Testis (tissue), 5 donors: ENCODE measurements at places on chromosomes 5 and 9. TPM values are rescaled to one million over a fixed set of nuclear protein-coding genes. Genes with fewer than 3 reads are reported as not detected.

Gene ADGRV1
- 18.0 TPM for total RNA-seq

Gene LHX3
- 0.62 TPM for total RNA-seq

Gene SH3TC2
- 136 TPM for total RNA-seq

Gene SUSD3
- total RNA-seq: 282 TPM

Gene SLC44A1
- total RNA-seq: 8.9 TPM

DNA sequence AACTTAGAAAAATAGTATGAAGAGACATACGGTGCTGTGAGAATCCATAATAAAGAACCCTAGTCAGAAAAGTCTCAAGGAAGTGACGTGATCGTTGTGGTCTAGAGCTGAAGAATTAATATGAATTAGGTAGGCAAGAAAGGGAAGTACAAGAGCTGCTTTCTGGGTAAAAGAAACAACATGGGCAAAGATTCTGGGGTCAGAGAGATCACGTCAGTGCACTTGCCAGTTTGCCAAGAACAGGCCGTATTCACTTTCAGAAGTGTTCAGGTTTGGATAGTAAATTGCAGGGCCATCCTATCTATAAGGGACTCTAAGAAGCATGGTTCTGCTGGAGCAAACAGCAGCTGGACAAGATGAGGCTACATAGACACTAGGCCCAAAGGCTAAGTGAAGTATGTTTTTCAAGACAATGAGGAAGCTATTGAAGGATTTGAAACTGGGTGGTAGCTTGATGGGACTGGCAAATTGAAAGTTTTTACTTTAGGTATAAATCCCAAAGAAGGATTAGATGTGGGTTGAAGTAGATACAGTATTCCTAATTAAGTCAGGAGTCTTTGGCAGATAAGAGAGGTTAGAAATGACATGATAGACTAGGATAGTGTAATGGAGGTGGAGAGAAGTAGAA, 4.8 kb upstream of the CHD1 start:
- DNase-seq: no peak
- H3K4me3 ChIP-seq: no peak overlapping the region
- no peaks in the 10 kb centered on the region for H3K27me3 ChIP-seq
- H3K36me3 ChIP-seq: no peaks in the 10 kb centered on the region
- H3K4me1 ChIP-seq: no peaks in the 10 kb centered on the region

DNA sequence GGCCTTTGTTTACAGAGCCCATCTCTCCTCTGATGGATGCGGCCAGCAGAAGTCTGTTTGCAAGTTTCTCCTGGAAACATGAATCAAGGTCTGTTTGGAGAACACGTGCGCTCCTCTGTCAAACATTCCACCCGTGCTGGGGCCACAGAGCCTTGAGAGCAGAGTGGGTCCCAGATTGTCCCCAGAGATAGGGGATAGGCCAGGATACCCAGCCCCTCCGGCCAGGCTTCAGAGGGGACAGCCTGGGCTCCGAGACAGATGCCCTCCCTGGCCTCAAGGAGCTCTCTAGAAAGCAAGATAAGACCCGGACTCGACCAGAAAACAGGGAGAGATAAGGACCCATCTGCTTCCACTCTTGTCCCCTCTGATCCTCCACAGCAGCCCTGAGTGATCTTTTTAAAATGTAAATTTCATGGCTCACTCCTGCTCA, 40.4 kb upstream of the HAND1 start:
- H3K36me3 ChIP-seq: no peaks in the 10 kb centered on the region
- no peak overlapping the region for H3K27ac ChIP-seq
- DNase-seq: no peak
- H3K4me1 ChIP-seq: no peaks in the 10 kb centered on the region
- H3K4me3 ChIP-seq: no peak overlapping the region

GRCh38 chr9:79220666-79221065, 351.1 kb upstream of the TLE4 start:
- H3K4me1 ChIP-seq: no peaks in the 10 kb centered on the region
- no peaks in the 10 kb centered on the region for H3K27me3 ChIP-seq
- no peak overlapping the region for H3K4me3 ChIP-seq
- no peaks in the 10 kb centered on the region for H3K36me3 ChIP-seq
- H3K27ac ChIP-seq: no peak overlapping the region
- no peak for DNase-seq

DNA sequence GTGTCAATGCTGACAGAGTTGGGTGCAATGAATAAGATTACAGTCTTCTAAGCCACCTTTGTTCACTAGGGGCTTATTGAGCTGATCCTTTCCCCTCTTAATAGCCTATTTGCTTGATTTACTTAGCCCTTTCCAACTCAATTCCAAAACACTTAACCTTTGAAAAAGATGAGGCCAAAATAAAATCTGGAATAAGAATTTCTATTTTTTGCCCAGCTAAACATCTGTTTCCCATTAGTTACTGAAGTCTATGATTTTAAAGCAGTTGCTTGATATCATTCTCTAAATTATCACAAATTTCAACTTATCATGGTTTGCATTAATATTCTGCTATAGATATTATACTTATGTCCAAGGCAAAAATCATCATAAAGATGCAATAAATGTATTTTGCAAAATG, 1272.0 kb upstream of the ACO1 start:
- no peak for DNase-seq
- H3K36me3 ChIP-seq: no peaks in the 10 kb centered on the region
- no peak overlapping the region for H3K4me3 ChIP-seq
- H3K4me1 ChIP-seq: no peaks in the 10 kb centered on the region

DNA sequence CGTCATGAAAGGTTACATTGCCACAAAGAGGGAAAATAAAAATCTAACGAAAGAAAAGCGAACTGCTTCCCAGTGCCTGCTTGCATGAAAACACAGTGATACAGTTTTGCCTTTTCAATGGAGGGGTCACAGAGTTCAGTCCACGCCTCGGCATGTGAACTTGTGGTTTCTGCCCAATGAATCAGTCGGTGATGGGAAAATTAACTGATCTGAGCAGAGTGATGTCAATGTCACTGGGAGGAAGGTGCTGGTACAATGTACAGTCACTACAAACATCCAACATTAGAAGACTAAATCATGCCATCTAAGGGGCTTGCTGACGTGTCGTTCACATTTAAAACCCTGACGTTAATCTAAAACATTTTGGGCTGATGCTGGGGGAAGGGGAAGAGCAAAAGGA, 151.8 kb upstream of the MSX2 start:
- H3K27me3 ChIP-seq: no peaks in the 10 kb centered on the region
- H3K4me3 ChIP-seq: no peak overlapping the region
- peaks cover 3% of the 10 kb centered on the region for H3K4me1 ChIP-seq
- H3K27ac ChIP-seq: no peak overlapping the region
- H3K36me3 ChIP-seq: no peaks in the 10 kb centered on the region

GRCh38 chr5:120367896-120368634, 96.0 kb upstream of the PRR16 start:
- no peaks in the 10 kb centered on the region for H3K36me3 ChIP-seq
- H3K4me1 ChIP-seq: no peaks in the 10 kb centered on the region
- DNase-seq: no peak
- H3K27ac ChIP-seq: no peak overlapping the region
- H3K27me3 ChIP-seq: no peaks in the 10 kb centered on the region

DNA sequence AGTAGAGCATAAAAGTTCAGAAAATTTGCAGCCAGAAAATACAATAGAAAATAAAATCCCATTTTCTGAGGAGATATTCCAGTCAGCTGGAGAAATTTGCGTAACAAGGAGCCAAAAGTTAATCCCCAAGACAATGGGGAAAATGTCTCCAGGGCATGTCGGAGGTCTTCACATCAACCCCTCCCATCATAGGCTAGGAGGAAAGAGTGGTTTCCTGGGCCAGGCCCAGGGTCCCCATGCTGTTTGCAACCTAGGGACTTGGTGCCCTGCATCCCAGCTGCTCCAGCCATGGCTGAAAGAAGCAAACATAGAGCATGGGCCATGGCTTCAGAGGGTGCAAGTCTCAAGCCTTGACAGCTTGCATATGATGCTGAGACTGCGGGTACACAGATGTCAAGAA, 255.0 kb downstream of the DTWD2 start:
- H3K4me1 ChIP-seq: no peaks in the 10 kb centered on the region
- no peak overlapping the region for H3K27ac ChIP-seq
- H3K27me3 ChIP-seq: no peaks in the 10 kb centered on the region
- no peaks in the 10 kb centered on the region for H3K36me3 ChIP-seq

DNA sequence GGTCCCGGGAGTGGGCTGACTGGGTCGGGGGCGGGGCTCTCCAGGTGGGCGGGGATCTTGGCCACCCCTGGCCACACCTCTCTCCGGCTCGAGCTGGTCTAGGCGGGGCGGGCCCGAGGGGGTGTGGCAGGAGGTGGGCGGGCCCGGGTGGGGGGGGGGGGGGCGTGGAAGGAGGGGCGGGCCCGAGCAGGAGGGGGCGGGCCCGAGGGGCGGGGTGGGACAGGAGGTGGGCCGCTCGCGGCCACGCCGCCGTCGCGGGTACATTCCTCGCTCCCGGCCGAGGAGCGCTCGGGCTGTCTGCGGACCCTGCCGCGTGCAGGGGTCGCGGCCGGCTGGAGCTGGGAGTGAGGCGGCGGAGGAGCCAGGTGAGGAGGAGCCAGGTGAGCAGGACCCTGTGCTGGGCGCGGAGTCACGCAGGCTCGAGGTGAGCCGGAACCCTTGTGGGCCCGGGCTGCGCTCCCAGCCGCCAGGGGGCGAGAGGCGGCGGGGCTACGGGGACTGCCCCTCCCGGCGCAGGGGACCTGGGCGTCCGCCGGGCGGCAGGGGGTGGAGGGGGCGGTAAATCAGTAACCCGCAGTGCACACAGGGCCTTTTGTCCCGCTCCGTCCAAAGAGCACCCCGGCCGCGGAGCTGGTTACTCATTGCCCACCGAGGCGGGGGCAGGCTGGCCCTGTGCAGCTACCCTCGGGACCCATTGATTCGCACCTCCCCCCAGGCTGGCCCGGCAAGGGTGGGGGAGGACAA, at the start of gene FGFR4:
TSS of gene FGFR4 (plus strand) at position 262 of the 744 bp plus-strand sequence. CDS start 2,688 bp downstream, outside the sequence.
- H3K4me3 ChIP-seq: peak within 1 kb of the TSS; percentile 55
- H3K4me1 ChIP-seq: peaks cover 15% of the 10 kb centered on the region
- H3K27ac ChIP-seq: no peak within 1 kb of the TSS

GRCh38 chr9:27059907-27060306, 49.1 kb upstream of the TEK start:
- H3K27me3 ChIP-seq: no peaks in the 10 kb centered on the region
- no peak overlapping the region for H3K27ac ChIP-seq
- no peaks in the 10 kb centered on the region for H3K4me1 ChIP-seq
- DNase-seq: no peak
- H3K4me3 ChIP-seq: no peak overlapping the region
- H3K36me3 ChIP-seq: no peaks in the 10 kb centered on the region

DNA sequence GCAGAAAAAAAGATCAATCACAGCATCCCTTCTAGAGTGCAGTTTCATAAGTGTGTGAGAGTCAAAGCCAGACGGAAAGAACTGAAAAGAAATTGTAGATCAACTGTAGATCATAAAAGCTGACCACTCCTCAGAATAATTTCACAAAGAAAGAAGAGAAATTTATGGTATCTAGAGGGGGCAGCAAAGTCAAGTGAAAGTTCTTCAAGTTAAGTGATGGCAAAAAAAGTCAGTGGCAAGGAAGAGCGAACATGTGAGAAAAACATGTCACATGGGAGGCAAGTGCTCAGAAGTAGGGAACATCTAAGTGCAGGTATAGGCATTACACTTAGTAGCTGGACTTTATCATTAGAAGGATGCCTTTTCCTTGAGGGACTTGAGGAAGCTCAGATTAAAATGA, 245.1 kb upstream of the ISL1 start:
- H3K27ac ChIP-seq: no peak overlapping the region
- H3K27me3 ChIP-seq: no peaks in the 10 kb centered on the region
- no peaks in the 10 kb centered on the region for H3K4me1 ChIP-seq

DNA sequence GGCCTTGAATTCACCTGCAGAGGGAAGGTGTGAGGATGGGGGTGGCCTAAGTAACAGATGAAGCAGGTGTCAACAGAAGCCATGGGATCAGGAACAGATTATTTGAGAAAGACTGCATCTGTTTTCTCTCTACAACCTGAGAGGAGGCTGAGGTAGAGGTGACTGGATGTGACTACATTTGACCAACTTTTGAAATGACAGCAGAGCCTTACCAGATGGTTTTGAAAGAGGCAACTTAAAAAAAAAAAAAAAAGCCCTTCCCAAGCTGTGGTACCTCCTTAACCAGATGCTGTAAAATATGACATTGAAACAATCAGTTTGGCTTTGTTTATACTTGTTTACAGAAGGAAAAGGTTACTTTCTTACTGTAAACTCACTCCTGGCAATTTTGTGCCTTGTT, 108.6 kb downstream of the TRIO start:
- no peak overlapping the region for H3K4me3 ChIP-seq
- H3K27me3 ChIP-seq: no peaks in the 10 kb centered on the region
- no peak overlapping the region for H3K27ac ChIP-seq
- H3K36me3 ChIP-seq: no peaks in the 10 kb centered on the region
- no peak for DNase-seq

GRCh38 chr9:4986783-4987182, 1.7 kb downstream of the JAK2 start:
- H3K27ac ChIP-seq: no peak overlapping the region
- H3K4me1 ChIP-seq: peaks cover 18% of the 10 kb centered on the region
- no peak for DNase-seq
- no peaks in the 10 kb centered on the region for H3K27me3 ChIP-seq
- H3K4me3 ChIP-seq: peak overlapping the region; percentile 0

- no peak for DNase-seq
- H3K27ac ChIP-seq: no peak overlapping the region
- H3K4me3 ChIP-seq: no peak overlapping the region
- H3K27me3 ChIP-seq: no peaks in the 10 kb centered on the region
- no peaks in the 10 kb centered on the region for H3K36me3 ChIP-seq
- H3K4me1 ChIP-seq: no peaks in the 10 kb centered on the region
Observed at GRCh38 chr5:175862131-175863012, 9.0 kb upstream of the CPLX2 start.

GRCh38 chr9:138053996-138054752, 176.6 kb downstream of the CACNA1B start:
- no peaks in the 10 kb centered on the region for H3K4me1 ChIP-seq
- peak; percentile 5 for DNase-seq
- no peaks in the 10 kb centered on the region for H3K27me3 ChIP-seq
- H3K4me3 ChIP-seq: no peak overlapping the region
- H3K27ac ChIP-seq: no peak overlapping the region

DNA sequence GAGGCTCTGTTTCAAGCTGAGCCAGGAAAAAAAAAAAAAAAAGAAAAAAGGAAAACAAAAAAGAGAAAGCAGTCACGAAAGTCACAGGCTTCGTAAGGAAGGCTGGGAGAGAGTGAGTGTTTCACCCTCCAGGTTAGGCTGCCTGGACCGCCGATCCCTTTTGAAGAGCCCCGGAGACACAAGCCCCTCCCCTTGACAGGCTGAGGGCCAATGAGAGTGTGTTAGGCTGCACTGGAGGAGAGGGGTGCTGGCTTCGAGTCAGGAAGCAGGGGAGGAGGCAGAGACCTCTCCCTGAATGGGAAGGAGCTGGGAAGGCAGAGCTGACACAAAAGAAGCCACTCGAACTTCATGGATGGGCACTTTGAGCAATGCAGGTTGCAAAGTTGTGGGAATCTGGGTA, at the start of gene NMUR2:
TSS of gene NMUR2 (minus strand) at position 135 of the 400 bp plus-strand sequence. CDS start 166 bp downstream, outside the sequence.
- no peaks in the 10 kb centered on the region for H3K36me3 ChIP-seq
- H3K27me3 ChIP-seq: no peaks in the 10 kb centered on the region
- peak within 1 kb of the TSS; percentile 4 for H3K4me3 ChIP-seq
- DNase-seq: peak; percentile 59
- no peak within 1 kb of the TSS for H3K27ac ChIP-seq

- H3K27ac ChIP-seq: no peak overlapping the region
- H3K4me3 ChIP-seq: no peak overlapping the region
- no peaks in the 10 kb centered on the region for H3K36me3 ChIP-seq
- H3K27me3 ChIP-seq: no peaks in the 10 kb centered on the region
Observed at GRCh38 chr9:117156771-117157535, 257.9 kb downstream of the ASTN2 start.
